Inflammatory macrophage (primary cell): ENCODE measurements at places on chromosomes 4 and X.

- DNase-seq: no peak
Measured at GRCh38 chrX:55919367-55920221, 202.0 kb downstream of the RRAGB start.

- DNase-seq: no peak
Measured at GRCh38 chrX:8346060-8346459, 118.6 kb upstream of the VCX3B start.

DNA sequence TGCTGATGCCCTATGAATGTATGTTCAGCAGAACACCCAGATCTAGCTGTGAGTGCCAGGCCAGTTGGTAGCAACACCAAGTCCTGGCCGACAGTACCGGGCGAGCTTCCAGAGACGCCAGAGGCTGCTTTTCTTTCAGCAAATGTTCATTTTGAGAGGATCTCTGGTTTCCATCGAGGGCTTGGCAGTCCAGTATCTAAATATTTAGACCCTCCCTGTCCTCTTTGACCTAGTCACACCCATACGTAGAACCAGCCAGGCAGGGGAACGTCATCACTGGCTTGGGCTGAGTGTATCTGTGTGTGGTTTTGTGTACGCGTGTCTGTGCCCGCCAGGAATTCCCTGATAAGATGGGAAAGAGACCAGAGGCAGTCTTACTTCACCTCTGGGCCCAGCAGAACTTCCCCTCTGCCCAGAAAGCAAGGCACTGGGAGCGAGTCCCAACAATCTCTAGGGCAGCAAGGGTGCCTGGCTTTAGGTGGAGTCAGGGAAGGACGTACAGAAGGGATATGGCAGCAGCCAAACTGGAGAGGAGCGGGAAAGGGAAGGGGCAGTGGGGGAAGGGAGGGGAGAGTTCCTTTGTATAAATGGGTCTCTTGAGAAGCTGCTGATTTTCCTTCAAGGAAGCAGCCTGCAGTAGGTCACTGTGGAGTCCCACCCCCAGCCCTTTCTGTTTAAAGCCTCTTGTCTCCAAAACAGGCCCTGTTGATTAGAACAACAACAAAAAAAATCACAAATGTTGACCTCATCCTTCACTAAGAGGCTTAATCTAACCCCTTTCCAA lies 15.0 kb upstream of the ELF4 start:
- DNase-seq: no peak

DNA sequence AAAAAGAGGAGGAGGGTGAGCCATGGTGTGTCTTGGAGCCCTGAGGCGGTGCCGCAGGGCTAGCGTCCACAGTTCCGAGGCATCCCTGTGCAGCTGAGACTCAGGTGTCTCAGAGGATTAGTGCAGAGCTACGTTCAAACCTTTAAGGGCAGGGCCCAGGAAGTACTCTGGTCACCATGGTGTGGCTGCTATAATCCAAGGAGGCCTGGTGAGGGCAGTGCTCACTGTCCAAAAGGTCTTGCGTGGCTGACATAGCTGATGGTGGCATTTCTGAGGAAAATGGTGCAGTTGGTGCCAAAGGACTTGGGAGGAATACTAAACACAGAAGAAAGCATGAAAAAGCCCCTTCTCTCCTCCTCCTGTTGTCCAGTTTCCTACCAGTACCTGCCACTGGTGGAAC lies 146.9 kb downstream of the DCHS2 start:
- DNase-seq: no peak
